NCI-H1092 treated with DMSO at 0.1 percent for 48 hours (cell line): ENCODE measurements at places on chromosomes 7 and 10.

GRCh38 chr7:45881759-45882464 is 6.4 kb upstream of the IGFBP1 start:
- no peak for DNase-seq

GRCh38 chr10:70940834-70941568 is 52.6 kb upstream of the PCBD1 start:
- peak; percentile 20 for DNase-seq

DNA sequence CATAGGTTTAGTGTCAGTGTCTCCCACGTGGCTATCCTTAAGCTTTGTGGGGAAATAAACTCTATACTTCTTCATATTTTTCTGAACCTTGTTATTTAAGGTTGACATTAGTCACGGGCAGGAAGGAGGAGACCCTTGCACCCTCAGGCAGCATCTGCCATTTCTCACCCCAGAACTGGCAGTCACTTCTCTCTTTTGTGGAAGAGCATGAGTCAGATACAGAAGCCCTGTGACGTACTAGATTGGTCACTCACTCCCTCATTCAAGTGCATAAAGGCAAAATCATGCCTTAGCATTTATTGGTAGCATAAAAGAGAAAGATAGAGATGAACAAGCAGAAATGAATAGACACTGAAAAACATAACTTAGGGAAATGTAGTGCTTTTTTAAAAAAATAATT is 206.0 kb upstream of the MDFIC start:
- DNase-seq = no peak

- DNase-seq = no peak
Observed at GRCh38 chr7:92798517-92799249, 37.7 kb downstream of the CDK6 start.

- no peak for DNase-seq
Observed at GRCh38 chr7:132206594-132206993, 369.7 kb downstream of the PLXNA4 start.

GRCh38 chr7:125253452-125254190 is 324.0 kb upstream of the POT1 start:
- peak; percentile 9 for DNase-seq

GRCh38 chr7:99392659-99393354 is 15.6 kb downstream of the PDAP1 start:
- DNase-seq = peak; percentile 90

- no peak for DNase-seq
Observed at GRCh38 chr7:157848508-157849340, 511.9 kb downstream of the DNAJB6 start.

GRCh38 chr7:92598310-92598981 is 8.3 kb upstream of the FAM133B start:
- DNase-seq = no peak

- DNase-seq = peak; percentile 72
Observed at GRCh38 chr10:110872145-110872983, 636 bp downstream of the PDCD4 start.

DNA sequence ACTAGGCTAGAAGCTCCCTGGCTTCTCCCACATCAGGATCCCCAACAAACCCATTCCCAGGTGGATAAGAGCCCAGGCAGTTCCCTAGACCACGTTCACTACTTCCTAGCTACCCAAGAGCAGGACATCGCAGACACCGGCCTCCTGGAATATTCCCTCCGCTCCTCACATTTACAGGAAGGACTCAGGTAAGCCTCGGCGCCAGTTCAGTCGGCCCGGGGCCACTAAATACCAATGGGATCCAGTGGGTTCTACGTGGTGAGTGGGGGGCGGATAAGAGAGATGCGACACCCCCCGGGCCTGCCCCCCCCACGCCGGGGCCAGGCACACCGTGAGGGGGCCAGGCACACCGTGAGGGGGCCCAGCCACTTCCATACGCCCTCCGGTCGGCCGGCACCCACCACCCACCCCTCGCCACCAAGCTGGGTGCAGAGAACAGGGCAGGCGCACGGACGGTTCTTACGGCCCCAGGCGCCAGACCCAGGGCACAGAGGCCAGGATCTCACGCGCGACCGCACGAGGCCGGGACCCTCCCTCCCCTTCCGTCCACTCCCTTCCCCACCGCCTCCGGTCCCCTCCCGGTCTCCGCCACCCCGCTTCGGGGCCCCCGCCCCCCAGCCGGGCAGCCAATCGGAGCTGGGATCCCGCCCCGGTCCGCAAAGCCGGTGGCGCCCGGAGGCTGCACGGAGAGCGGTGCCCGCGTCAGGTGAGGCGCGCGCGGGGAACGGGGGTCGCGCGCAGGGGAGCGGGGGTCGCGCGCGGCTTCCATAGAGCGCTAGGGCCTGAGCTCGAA is at the start of gene BLVRA:
Gene BLVRA (plus strand): TSS at position 652 of the 793 bp plus-strand sequence. CDS start 12,479 bp downstream, outside the sequence.
- no peak for DNase-seq

- DNase-seq = no peak
Observed at GRCh38 chr7:1671594-1672451, 1.7 kb downstream of the ELFN1 start.

- DNase-seq = no peak
Observed at GRCh38 chr10:17427666-17428350, 26.6 kb downstream of the ST8SIA6 start.

GRCh38 chr7:127393368-127394058 is 1.0 kb upstream of the ZNF800 start:
- peak; percentile 53 for DNase-seq

GRCh38 chr7:29214056-29214455 is 19.5 kb downstream of the CHN2 start:
- no peak for DNase-seq

DNA sequence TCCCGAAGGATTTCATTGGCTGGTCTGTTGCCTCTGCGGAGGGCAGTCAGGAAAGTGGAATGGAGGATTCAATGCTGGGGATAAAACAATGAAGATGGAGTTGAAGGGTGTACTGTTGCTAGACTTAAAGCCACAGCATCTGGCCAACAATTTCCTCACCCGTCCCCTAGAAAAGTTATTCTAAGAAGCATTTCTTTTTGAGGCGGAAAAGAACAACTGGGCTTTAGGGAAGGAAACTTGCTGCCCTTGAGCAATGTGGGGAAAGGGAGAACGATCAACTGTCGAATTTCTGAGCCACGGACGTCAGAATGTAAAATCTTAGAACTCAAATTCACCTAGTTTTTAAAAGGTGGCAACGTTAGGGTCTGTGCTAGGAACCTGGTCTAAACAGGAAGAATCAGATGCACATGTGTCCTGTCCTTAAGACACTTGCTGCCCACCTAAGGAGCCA is 664 bp downstream of the FMC1 start:
- DNase-seq = no peak

- peak; percentile 25 for DNase-seq
Observed at GRCh38 chr10:130341356-130341755, 205.2 kb downstream of the GLRX3 start.

DNA sequence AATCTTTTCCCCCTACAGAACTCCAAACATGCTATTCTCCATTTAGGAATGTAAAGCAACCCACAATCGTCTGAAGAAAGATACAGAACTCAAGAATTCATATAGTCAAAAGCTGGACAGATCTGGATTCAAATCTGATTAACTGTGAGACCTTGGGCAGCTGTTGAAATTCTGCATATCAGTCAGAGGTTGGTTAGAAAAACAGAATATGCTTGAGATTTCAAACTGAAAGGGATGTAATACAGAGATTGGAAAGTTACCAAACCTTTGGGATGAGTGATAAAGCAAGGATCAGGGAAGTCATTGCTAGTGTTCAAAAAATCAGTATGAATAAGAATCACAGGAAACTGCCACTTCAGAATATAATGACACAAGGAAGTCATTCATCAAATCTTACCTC is 406.6 kb downstream of the HTR7 start:
- no peak for DNase-seq

- DNase-seq = no peak
Observed at GRCh38 chr10:73932620-73933112, 21.7 kb downstream of the PLAU start.

DNA sequence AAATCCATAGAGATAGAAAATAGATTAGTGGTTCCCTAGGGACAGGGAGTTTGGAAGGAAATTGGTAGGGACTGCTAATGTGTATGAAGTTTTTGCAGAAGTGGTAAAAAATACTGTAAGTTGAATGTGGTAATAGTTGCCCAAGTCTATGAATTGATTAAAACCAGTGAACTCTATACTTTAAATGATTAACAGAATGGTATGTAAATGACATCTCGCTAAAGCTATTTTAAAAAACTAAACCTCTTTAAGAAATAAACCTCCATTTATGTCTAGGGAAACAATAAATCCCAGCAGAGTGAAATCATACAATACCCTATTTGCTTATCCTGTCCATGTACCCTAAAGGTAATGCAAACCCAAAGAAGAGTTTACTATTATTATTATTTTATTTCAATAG is 61.4 kb downstream of the IPMK start:
- DNase-seq = no peak

GRCh38 chr10:52997007-52997406 is 224.4 kb upstream of the MBL2 start:
- no peak for DNase-seq

- no peak for DNase-seq
Observed at GRCh38 chr7:95446618-95447017, 11.8 kb upstream of the PON2 start.

GRCh38 chr7:100675105-100675451 is 1.5 kb downstream of the GNB2 start:
- no peak for DNase-seq

DNA sequence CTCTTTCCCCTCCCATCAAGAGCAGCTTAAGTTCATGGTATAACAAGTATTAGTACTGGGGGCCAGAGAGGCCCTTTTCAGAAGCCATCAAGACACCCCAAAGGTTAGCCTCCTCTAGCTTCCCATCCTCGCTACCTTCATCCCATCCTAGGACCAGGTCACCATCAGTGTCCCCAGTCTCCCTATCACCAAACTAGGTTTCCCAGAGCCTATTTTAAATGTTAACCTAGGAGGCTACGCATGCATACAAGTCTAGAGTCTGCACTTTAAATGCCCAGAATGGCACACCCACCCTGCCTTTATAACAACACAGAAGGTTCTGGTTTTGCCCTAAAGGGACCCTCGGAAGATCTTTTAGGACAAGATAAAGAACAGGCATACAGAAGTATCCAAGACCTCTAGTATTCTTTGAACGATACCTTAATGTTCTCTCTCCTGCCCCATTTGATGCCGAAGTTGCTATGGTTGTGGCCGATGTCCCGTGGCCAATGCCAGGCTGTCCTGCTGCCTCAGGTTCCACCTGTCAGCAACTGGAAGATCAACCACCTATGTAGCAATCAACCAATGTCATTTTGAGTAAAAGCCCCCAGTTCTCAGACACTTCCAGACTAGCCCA is 2.2 kb downstream of the GPRIN2 start:
- no peak for DNase-seq

DNA sequence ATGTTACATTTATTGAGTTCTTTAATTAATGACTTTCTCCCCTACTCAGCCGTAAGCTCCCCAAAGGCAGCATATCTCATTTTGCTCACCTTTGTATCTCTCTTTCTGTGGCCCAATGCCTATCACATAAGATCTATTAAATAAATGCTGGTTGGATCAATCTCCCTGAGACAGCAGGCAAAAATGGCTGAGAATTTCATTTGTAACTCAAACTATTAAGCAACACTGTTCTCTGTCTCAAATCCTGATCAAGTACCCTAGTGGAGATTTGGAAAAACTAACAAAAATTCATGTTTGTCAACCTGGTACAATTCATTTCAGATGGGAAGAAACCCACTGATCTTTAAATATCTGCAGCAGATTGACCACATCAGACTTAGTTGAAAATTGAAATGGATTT is 127.4 kb downstream of the ZFAND4 start:
- DNase-seq = no peak

- peak; percentile 56 for DNase-seq
Observed at GRCh38 chr7:69893906-69894305, 295.6 kb downstream of the AUTS2 start.

GRCh38 chr7:15016315-15016667 is 113.7 kb upstream of the DGKB start:
- DNase-seq = no peak

DNA sequence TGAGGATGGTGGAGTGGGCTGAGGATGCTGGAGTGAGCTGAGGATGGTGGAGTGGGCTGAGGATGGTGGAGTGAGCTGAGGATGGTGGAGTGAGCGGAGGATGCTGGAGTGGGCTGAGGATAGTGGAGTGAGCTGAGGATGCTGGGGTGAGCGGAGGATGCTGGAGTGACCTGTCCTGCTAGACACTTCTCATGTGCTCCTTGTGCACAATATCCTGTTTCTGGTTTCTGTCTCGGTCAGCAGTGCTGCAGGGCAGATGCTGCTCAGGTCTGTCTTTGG is 29.2 kb downstream of the ANXA8 start:
- no peak for DNase-seq

GRCh38 chr7:2641406-2642393 is 9.9 kb downstream of the TTYH3 start:
- DNase-seq = no peak

GRCh38 chr7:155769701-155770100 is 42.6 kb downstream of the SHH start:
- DNase-seq = no peak

DNA sequence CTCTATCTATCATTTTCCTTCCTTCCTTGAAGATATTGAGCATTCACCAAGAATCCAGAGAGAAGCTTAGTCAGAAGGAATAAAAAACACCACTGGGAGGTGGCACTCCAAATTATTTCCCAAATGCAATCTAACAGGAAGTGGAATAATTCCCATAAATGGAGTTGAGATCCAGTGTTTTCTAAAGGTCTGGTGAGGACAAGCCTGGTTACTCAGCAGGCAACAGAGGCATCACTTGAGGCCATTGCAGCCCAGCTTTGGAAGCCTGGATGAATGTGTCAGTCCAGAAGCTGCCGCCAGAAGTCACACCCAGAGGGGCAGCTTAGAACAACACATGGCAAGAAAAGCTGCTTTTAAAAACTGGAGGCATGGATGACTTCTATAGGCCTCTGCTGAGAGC is 288.9 kb upstream of the KLF6 start:
- no peak for DNase-seq

DNA sequence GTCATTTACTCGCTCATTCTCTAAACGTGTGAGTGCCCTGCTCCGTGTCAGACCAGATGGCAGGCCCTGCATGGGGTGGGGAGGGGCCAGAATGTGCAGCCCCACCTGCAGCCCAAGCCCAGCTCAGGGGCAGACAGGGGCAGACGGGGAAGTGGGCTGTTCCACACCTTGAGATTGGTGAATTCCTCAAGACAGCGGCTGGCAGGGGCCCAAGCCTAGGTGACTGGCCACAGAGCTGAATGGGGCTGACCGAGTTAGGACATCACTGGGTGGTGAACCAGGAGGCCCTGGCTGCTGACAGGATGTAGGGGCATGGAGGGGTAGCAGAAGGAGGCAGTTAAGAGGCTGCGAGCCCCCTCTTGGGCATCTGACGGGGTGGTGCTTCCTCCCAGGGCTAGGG is 79.1 kb downstream of the MGMT start:
- DNase-seq = no peak
